ENCODE measurements at places on chromosomes 1 and 21. TPM values are rescaled to one million over a fixed set of nuclear protein-coding genes. Genes with fewer than 3 reads are reported as not detected.

The TMPRSS3 gene
- 123 TPM for total RNA-seq

The CD48 gene
- total RNA-seq = 388 TPM

The MAP3K6 gene
- total RNA-seq = 8.3 TPM

The NFASC gene
- not detected for total RNA-seq
